ENCODE measurements at places on chromosomes 1 and 21. TPM values are rescaled to one million over a fixed set of nuclear protein-coding genes. Genes with fewer than 3 reads are reported as not detected.

ELAVL4 gene
- total RNA-seq: not detected

CRABP2 gene
- 13.0 TPM for total RNA-seq

KRTAP11-1 gene
- not detected for total RNA-seq

CELA2A gene
- not detected for total RNA-seq

NR1I3 gene
- not detected for total RNA-seq

ADAMTSL4 gene
- total RNA-seq: 4.8 TPM

MPL gene
- not detected for total RNA-seq

LEMD1 gene
- total RNA-seq: not detected

CYB5RL gene
- total RNA-seq: 3.9 TPM

ANGPTL3 gene
- not detected for total RNA-seq

ARTN gene
- 0.52 TPM for total RNA-seq
